Activated T-helper 1 cell treated with anti-CD3 and anti-CD28 coated beads, Interleukin-12 subunit alpha, Interleukin-12 subunit beta, Interleukin-2, Interleukin-4 antibody, amounts not matched to agents 30 ng/mL and 10 ng/mL and 1 ng/mL, durations not matched to agents 14 hours and 24 hours and 36 hours (primary cell): ENCODE measurements at places on chromosomes 7 and 10.

DNA sequence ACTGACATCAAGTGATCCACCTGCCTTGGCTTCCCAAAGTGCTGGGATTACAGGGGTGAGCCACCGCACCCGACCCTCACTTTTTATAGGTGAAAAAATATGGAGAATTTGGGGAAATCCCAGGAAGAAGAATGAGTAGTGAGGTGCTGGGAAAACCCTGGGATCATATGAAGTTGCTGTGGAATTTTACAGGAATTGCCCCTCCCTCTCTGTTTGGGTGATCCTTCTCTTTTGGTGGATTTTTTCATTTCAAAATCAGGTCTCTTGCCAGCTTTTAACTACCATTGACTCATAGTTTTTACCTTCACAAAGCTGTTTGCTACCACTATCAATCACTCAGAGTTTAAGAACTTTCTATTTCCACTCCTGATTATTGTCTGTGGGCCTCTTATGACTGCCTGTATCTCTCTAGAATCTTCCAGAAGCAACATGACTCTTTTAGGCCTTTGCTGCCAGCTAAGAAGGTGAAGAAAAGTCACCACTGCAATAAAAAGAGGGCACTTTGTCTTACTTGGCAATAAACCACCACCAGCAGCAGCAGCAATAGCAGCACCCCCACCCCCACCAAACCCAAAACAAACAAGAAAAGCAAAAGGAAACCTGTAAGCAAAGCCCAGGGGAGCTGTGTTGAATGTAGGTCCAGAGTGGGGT is 4.0 kb upstream of the GIMAP8 start:
- DNase-seq, result no peak

- no peak for DNase-seq
These were observed 165.3 kb downstream of the SFMBT2 start for GRCh38 chr10:7245505-7245904.

DNA sequence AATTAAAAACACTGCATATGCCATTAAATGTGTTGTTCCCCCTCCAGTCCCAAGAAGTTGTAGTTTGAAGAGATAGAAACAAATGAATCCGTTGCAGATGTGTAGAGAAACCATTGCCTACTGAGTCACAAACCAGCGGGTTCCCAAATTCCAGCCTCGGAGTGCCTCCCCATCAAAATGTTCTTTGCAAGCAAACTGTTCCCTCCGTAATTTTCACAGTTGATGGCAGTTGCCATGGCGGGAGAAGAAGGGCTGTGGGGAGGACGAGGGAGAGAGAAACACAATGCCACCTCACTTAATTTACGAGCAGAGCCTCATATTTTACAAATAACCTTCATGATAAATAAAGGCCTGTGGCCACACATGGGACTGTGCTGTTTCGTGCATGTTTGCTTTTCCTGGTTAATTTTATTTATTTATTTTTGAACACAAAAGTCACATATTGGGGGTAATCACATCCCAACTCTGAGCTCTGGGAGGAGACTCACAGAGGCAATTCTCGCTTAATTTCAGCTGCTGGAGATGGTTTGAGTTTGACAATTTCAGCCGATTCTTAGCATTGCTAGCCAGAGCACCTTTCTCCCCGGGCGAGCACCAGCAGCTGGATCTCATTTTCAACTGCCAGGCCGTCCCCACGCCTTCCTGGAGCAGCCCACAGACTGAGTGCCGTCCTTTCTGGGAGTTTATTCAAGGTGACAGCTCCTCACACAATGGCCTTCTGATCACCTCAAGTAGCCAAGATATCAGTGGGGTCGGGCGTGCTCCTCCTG is 1084.2 kb downstream of the KCNMA1 start:
- DNase-seq, result no peak

DNA sequence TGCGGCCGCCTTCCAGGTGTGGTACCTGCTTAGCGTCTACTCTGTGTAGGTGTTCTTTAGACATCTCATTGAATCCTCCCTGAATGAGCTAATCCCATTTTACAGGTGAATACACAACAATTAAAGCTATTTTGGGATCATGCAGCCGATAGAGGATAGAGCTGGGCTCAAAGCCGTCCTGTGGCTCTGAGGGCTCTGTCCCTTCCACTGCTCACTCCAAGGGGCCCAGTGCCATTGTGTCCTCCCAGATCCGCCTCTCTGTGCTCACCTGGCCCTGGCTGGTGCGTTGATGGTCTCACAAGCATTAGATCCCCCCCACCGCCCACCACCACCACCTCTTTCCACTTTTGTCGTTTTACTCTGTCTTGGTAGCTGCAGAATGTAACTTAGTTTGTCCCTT is 13.1 kb downstream of the NPTX2 start:
- no peak for DNase-seq

GRCh38 chr10:59180689-59181270 is 4.3 kb downstream of the PHYHIPL start:
- DNase-seq, result no peak

DNA sequence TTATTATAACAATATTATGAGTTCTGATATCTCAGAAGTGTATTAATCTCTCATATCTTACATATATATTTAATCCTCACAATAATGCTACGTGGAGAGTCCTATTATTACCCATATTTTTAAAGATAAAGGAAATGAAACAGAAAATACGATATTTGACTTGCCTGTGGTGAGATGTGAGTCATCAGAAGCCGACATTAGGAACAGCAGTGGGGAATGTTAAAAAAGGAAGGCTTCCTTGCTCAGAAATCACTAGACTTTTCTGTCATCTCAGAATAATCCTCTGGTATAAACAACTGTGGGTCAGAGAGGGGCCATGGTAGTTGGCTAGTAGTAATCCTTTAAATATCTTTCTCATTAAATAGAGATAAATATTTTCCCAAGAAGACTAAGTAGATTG is 402.3 kb upstream of the PCDH15 start:
- no peak for DNase-seq

DNA sequence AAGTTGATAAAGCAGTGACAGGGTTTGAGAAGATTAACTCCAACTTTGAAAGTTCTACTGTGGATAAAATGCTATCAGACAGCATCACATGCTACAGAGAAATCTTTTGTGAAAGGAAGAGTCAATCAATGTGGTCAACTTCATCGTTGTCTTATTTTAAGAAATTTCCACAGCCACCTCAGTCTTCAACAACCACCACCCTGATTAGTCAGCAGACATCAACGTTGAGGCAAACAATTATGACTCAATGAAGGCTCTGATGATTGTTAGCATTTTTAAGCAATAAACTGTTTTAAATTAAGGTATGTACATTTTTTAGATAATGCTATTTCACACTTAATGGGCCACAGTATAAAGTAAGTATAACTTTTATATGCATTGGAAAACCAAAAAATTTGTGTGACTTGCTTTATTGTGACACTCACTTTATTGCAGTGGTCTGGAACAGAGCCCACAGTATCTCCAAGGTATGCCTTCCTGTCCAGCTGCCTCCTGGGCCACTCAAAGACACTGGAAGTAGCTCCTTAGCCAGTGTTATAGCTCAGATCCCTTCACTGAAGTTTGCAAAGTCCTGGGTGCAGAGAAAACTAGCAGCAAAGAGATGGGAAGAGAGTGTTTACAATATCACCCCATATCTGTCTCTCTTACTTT is 293.1 kb downstream of the ARHGAP12 start:
- no peak for DNase-seq

DNA sequence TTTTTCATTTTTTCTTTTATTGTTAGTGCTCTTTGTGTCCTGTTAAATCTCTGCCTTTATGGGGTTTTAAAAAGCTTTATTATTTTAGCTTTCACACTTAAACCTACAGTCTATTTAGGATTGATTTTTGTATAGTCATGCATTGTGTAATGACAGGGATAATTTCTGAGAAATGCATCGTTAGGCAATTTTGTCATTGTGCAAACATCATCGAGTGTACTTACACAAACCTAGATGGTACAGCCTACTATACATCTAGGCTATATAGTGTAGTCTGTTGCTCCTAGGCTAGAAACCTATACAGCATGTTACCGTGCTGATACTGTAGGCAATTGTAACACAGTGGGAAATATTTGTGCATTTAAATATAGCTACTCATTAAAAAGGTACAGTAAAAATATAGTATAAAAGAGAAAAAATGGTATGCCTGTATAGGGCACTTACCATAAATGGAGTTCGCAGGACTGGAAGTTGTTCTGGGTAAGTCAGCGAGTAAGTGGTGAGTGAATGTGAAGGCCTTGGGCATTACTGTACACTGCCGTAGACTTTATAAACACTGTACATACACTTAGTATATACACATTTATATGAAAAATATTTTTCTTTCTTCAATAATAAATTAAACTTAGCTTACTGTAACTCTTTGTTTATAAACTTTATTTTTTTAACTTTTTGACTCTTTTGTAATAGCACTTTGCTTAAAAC is 16.0 kb downstream of the UBE2D1 start:
- DNase-seq, result no peak

GRCh38 chr10:77974396-77975074 is 48.0 kb upstream of the DLG5 start:
- no peak for DNase-seq

GRCh38 chr10:89263091-89263490 is 11.5 kb upstream of the LIPA start:
- DNase-seq, result no peak

GRCh38 chr7:5183155-5183554 is 6.9 kb upstream of the WIPI2 start:
- no peak for DNase-seq

DNA sequence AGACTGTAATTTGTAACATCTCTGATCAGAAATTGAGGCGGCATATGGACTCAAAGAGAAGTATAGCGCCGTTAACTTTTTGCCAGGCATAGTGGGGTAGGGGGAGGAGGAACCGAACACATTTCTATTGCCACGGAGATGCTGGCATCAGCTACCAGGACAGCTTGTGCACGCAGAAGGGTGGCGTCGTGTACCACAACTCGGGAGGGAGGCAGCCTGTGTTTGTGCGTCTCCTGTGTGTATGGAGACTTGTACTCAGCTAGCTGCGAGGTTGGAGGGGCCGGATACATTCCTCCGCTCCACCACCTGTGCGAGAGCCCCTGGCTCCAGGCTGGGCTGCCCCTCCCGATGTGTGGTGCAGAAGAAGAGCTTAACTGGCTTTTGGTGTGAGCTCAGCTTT is 634.8 kb downstream of the TYW1 start:
- no peak for DNase-seq

- no peak for DNase-seq
These were observed 36.6 kb downstream of the ATRNL1 start for GRCh38 chr10:115129752-115130151.
